ENCODE measurements at places on chromosomes 7 and 10. TPM values are rescaled to one million over a fixed set of nuclear protein-coding genes. Genes with fewer than 3 reads are reported as not detected.
A peak's percentile ranks its signal among the peaks of the same experiment; 100 is the strongest.

DNA sequence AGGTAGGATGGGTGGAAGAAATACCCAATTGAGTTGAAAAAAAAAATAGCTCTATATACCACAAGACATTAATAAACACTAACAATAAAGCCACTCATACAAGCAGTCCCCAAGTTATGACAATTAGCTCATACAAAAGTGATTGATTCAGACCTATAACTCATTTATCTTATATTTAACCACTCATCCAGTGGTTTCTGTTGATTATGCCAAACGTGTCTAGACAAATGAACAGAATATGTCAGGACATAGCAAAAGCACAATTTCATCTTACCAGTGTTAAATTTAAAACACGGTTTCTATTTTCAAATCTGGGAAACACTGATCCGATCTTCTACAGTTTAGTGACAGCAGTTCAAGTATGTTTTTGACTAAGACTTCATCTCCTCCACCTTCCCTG, 17.0 kb downstream of the ABI1 start:
- no peak for DNase-seq

GRCh38 chr7:140049339-140050024, 13.3 kb downstream of the PARP12 start:
- no peak for DNase-seq

GRCh38 chr10:42428534-42428933, 209.8 kb downstream of the ZNF33B start:
- no peak for DNase-seq

DNA sequence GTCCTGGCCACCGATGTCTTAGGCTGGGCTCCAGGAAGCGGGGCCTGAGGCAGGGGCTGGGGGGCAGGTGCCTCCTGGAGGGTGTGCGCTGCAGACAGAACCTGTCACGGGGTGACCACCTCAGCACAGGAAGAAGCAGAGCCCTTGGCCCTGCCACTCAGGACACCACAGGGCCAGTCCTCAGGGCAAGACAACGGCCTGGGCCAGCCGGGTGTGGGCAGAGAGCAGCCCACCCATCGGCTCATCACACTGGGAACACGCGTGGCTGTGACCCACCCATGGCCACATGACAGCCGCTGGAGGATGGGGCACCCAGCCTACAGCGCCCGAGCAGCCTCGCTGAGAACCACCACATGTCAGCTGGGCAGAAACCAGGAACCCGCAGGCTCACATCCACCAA, 5.9 kb upstream of the DIP2C start:
- no peak for DNase-seq

DNA sequence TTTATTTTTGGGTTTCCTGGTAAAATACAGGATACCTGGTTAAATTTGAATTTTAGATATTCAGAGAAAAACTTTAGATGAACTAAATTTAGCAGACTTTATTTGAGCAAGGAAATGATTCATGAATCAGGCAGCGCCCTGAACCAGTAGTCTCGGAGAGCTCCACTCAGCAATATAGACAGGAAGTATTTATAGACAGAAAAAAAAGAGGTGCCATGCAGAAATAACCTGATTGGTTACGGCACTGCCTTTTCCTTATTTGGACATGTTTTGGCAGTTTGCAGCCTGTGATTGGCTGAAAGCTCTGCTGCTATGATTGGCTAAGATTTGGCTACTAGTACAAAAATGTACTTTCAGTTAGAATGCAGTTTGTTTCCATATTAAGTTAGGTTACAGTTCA, 198.3 kb upstream of the DKK1 start:
- no peak for DNase-seq

- DNase-seq: peak; percentile 82
These were observed 10.3 kb downstream of the SFXN3 start for GRCh38 chr10:101041252-101041761.

- no peak for DNase-seq
These were observed 22.8 kb upstream of the PWWP2B start for GRCh38 chr10:132374176-132374575.

DNA sequence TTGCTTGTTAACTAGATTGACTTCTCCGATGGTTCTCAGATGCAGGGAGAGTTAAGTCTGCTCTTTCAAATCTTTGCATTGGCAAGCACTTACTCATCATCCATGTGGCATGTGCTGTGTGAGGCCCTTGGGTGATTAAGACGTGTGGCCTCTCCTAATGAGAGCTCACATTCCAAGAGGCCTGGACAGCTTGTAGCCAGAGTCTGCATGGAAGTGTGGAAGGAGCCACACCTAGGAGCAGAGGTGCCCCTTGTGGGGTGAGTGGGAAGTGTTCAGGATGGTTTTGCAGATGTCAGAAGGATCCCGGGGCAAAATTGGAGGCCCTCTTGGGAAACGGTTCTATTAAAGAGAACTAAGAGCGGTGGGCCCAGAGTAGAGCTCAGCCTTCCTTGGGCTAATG, 225.9 kb downstream of the PAXIP1 start:
- no peak for DNase-seq

- peak; percentile 64 for DNase-seq
These were observed 34.7 kb downstream of the MRPS24 start for GRCh38 chr7:43834463-43835251.

DNA sequence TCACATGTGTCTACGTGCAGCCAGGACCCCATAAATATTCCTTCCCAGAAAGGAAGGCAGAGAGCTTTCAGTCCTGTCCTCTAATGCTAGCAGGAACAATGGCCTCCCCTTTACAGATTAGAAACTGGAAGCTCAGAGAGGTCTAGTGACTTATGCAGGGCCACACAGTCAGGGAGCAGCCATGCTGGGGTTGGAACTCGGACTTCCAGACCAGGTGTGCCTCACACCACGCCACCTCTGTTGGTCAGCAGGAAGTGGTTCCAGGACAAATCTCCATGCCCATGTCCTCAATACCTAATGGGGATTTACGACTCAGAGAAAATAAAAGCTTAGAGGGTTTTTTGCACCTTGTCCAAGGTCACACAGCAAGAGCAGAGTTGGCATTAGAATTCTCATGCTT, 378.9 kb downstream of the RPS24 start:
- no peak for DNase-seq

- DNase-seq: no peak
These were observed 743 bp downstream of the ADAP1 start for GRCh38 chr7:953547-954327.

- DNase-seq: no peak
These were observed 247.7 kb upstream of the ZMIZ1 start for GRCh38 chr10:78821052-78821451.

- DNase-seq: peak; percentile 35
These were observed 24.4 kb downstream of the GSDME start for GRCh38 chr7:24732646-24733413.

DNA sequence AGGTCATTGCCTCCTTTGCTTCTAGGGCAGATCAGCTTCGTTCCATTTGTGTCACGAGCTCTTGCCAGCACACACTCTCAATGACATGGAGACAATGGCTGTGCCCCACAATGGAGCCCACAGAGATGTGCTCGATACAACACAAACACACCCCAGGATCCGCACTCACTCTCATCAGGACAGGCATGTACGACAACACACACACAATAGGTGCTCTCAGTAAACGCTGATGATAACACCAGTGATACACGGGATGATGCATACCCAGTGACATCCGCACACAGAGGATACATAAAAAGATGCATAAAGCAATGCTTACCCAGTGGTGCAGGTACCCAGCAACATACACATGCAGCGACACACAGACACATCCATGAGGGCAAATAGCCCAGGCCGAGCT, 61.2 kb upstream of the LBX1 start:
- no peak for DNase-seq

- no peak for DNase-seq
These were observed 37.0 kb upstream of the NRF1 start for GRCh38 chr7:129574487-129574886.

GRCh38 chr7:158128572-158128971, 459.1 kb downstream of the PTPRN2 start:
- DNase-seq: no peak

DNA sequence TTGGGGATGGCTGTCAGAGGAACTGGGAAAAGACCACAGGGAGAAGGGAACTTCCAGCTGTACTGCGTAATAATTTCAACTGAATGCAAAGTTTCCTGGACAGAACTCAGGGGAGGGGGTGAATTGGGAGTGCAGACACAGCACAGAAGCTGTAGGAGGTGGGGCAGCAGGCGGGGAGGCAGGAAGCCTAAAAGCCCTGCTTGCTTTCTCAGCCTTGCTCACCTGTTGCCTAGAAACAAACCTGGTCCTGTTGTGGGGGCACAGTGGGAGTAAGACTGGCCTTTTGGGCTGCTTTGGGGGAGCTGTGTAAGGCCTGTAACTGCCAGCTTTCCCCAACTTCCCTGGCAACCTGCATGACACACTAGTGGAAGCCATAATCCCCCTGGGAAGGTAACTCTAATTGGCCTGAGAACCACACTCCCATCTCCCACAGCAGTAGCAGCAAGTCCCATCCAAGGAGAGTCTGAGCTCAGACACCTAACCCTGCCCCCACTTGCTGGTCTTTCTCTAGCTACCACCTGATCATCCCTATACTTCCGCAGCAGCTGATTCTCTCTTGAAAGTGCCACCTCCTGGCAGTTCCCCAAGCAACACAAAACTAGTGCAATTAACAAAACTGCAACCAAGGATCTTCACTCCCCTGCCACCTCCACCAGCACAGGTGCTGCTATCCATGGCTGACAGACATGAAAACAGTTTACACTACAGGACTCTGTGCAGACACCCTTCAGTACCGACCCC, 1239.3 kb downstream of the SORCS1 start:
- no peak for DNase-seq

DNA sequence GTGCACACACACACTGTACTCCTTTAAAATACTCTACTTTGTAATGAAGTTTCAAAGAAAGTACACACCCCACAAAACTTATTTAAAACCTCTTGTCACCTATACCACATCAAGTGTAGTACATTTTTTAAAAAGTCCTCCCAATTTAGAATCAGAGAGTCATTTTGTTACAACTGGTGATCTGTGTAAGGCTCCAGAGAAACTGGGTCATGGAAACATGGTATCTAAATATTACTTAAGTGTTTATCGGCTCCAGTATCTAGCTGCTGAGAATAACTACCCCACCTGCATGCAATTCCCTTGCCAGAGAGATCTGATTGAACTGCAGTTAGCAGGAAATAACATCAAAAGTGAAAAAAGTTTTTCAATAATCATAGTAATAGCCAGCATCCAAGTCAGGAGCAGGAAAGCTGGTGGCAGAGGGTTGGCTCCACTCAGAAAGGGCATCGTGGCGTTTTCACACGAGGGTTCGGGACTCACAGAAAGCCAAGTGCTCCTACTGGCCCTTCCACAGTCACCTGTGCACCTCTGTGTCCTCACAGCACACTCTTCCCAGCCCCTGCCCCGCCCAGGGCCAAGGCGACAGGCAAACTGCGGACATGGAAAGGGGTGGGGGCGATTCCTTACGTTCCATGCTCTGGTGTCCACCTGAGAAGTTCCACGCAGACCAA, 6.5 kb downstream of the RGS10 start:
- DNase-seq: peak; percentile 14

GRCh38 chr7:47505312-47506007, 76.5 kb downstream of the TNS3 start:
- DNase-seq: no peak

DNA sequence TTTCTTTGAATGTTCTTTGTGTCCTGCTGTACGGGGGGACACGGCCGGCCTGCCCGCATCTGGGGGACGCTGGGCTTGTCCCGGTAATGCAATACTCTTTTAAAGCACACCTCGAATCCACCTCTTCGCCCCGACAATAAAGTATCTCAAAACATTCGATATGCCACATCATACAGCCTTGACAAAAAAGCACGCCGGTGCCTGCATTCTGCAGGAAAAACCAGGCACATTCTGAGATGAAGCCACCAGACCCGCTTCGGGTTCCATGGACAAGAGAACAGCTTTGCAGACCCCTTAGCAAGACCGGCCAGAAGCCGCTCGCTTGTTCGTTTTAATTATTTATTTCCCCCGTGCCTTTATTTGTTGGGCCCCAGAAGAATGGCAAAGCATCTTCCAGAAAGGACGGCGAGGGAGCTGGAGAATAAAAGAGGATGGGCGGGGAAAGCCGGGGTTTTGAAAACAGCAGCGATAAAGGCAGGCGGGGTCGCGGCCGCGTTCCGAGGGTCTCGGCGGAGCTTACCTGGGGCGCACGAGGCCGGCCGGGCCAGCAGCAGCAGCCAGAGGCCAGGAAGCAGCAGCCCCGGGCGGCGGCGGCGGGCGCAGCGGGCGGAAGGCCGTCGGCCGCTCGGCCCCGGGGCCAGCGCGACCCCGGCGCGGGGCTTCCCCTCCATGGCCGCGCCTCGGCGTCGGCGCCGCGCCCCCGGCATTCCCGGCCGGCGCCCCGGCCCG, 462 bp downstream of the KIAA1549 start:
- DNase-seq: peak; percentile 11

- DNase-seq: no peak
These were observed 32.2 kb downstream of the CSGALNACT2 start for GRCh38 chr10:43170491-43170890.

DNA sequence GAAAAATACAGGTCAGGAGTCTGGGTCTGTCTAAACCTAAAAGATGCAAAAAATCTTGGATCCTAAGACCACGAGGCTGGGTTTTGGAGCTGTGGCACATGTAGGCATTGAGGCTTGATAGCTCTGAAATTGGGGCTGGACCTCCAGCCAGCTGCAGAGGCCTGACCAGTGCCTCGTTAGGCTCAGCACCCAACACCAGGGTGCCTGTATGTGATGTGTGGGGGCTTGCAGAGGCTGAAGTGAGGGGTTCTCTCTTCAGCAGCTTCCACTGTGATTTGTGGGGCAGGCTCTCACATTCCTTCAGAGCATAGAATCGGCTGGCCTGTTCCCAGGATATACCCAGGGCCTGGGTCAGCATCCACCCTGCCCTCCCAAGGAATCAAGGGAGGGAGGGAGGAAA, 247.8 kb downstream of the BUB3 start:
- DNase-seq: no peak

GRCh38 chr7:19982841-19983835, 209.7 kb upstream of the TMEM196 start:
- no peak for DNase-seq

- no peak for DNase-seq
These were observed 349.6 kb upstream of the MKI67 start for GRCh38 chr10:128475686-128476367.

- DNase-seq: no peak
These were observed 142.0 kb downstream of the ARID5B start for GRCh38 chr10:62043421-62044021.

Gene DLX5
- not detected for total RNA-seq

Gene CFAP69
- 0.48 TPM for total RNA-seq

Gene TAS2R39
- not detected for total RNA-seq

Gene JCAD
- total RNA-seq: 0.05 TPM

Gene NPFFR1
- total RNA-seq: 0.02 TPM

Gene DENND2A
- not detected for total RNA-seq

Gene ZNF107
- total RNA-seq: 14.3 TPM

Gene PDE6C
- total RNA-seq: not detected

Gene COMTD1
- 41.3 TPM for total RNA-seq

Gene TMEM196
- not detected for total RNA-seq

Gene CAMK1D
- total RNA-seq: 17.9 TPM

Gene HECW1
- total RNA-seq: not detected

Gene TAF3
- 12.3 TPM for total RNA-seq

Gene FKBP6
- total RNA-seq: not detected

Gene TFEC
- not detected for total RNA-seq

Gene TAC1
- not detected for total RNA-seq

Gene LGI1
- not detected for total RNA-seq

Gene SNX10
- total RNA-seq: 44.1 TPM

Gene FOXI2
- total RNA-seq: not detected
